ENCODE measurements at places on chromosomes 7 and 10. TPM values are rescaled to one million over a fixed set of nuclear protein-coding genes. Genes with fewer than 3 reads are reported as not detected.

DNA sequence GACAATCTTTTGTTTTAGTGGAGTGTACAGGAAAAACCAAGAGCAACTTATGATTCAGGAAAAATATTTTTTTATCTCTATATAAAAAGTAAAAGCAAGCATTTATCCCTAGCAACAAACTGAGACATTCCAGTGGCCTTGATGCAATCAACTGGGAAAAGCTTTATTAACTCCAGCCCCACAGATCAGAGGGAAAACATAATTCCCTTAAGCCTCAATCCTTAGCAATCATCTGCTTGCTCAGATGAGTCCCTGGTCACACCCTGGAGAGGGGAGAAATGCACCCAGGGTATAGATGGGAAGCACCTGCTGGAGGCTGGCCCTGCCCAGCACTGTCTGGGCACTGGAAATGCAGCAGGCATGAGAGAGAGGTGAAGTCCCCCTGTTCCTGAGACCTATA is 636.6 kb downstream of the TNS3 start:
- DNase-seq: no peak

DNA sequence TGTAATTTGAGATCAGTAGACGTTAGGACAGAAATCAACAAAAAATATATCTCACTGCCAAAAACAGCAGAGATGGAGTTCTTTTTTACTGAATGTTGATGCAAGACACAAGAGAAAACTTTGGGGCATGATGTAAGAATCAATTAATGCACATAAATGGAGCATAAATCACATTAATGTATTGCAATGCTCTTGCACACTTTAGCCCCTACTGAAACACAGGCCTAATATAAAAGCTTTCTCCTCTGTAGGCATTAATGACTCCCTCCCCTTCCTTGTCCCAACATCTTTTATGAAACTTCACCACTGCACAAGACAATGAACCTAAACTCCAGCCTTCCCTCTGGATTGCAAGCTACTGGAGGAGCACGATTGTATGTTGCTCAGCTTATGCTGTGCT is 58.8 kb downstream of the CACNA2D1 start:
- no peak for DNase-seq

DNA sequence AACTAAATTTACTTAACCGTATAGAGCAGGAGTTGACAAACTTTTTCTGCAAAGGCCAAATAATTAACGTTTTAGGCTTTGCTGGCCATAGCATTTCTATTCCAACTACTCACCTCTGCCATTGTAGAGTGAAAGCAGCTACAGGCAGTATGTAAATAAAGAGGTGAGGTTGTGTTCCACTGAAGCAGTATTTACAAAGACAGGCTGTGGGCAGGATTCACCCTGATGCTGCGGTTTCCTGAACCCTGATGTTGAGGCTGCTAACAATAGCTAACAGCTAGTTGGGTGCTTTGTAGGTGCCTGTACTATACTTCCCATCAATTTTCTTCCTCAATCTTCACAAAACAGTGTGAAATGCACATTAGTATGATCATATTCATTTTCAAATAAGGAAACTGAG is 47.0 kb upstream of the LAMB1 start:
- DNase-seq: no peak

- no peak for DNase-seq
These were observed 105.5 kb downstream of the WNT2 start for GRCh38 chr7:117217106-117218035.

DNA sequence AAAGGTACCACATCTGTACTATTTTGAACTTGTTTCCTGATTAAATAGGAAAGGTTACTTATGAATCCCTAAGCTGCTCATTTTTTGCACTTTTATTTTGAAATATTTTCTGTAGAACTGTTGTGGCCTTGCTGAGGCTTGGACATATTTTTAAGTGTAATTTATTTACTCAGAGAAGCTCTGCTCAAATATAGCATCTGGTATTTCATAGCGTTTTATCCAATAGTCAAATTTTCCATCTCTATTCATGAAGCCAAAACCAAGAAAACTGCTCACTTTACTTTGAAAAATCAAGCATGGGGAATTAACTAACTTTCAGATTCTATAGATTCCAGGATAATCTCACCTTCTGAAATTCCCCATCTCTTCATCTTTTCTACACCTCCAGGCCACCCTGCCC is 6.6 kb upstream of the FAM3C start:
- DNase-seq: no peak

GRCh38 chr10:117541909-117542705 is 439 bp upstream of the EMX2 start:
- no peak for DNase-seq

- peak; percentile 72 for DNase-seq
These were observed 70.3 kb upstream of the MXI1 start for GRCh38 chr10:110137142-110137545.

DNA sequence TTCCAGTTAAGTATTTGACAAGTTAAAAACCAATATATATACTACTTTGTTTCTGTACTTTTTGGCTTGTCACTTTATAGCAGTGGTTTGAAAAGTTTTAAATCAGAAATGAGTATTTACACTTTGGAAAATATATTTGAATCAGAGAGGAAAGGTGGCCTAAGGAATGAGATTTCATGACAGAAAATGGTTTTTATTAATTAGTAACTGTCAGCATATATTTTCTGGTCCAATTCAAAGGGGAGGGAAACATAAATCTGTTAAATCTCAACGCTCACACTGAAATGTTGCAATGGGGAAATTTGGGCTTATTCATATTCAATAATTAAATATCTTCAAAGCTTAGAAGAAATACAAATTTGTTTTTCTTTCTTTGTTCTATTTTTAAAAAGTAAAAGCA is 100.1 kb downstream of the GRB10 start:
- no peak for DNase-seq

- no peak for DNase-seq
These were observed 5.3 kb downstream of the ESYT2 start for GRCh38 chr7:158824028-158824427.

DNA sequence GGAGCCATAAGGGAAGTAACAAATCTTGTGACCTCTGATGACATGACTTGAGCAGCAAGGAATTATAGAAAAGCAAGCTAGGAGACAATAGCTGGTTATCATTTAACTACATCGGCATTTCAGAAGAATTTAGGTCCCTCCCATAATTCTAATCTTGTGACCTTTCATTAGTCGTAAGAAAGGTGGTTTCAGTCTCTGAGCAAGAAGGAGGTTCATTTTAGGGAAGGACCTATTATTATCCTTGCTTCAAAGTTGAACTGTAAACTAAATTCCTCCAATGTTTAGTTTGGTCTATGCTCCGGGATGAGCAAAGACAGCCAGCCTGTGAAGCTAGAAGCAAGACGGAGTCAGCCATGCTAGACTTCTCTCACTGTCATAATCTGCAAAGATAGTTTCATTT is 159.6 kb downstream of the SLC16A9 start:
- no peak for DNase-seq

DNA sequence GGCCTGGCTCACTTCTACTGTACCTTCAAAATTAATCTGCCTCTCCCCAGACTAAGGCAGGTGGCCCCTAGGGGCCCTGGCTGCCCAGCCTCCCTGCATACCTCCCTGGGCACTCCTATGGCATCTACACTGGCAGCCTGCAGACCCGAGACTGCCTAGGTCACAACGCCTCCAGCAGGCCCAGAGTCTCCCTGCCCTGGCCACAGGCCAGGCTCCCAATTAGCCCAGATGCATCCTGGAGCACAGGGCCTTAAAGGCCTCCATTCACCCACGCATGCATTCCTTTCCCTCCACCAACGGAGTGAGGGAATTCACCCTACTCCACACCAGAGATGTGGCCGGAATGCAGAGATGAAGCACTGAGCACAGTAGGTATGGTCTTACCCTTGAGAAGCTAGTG is 1.9 kb downstream of the CHAT start:
- no peak for DNase-seq

GRCh38 chr7:23074443-23075261 is 30.9 kb upstream of the KLHL7 start:
- no peak for DNase-seq

- peak; percentile 56 for DNase-seq
These were observed 3.8 kb upstream of the ANTXRL start for GRCh38 chr10:46282842-46283574.

VGF gene
- 15.4 TPM for total RNA-seq

LRRC17 gene
- total RNA-seq: 0.30 TPM

UCN3 gene
- total RNA-seq: not detected

SLC26A3 gene
- not detected for total RNA-seq

CTNNA3 gene
- 0.23 TPM for total RNA-seq

EPHA1 gene
- total RNA-seq: not detected

GNG11 gene
- total RNA-seq: 66.1 TPM

EGFR gene
- total RNA-seq: 25.1 TPM

All from NCI-H460 (cell line).